ENCODE measurements at places on chromosomes 1 and 21. TPM values are rescaled to one million over a fixed set of nuclear protein-coding genes. Genes with fewer than 3 reads are reported as not detected.
A peak's percentile ranks its signal among the peaks of the same experiment; 100 is the strongest.

- DNase-seq: no peak
These were observed 141.5 kb downstream of the PAPPA2 start for GRCh38 chr1:176604461-176604860.

- no peak for DNase-seq
These were observed 89.2 kb upstream of the SLFNL1 start for GRCh38 chr1:41110736-41111135.

DNA sequence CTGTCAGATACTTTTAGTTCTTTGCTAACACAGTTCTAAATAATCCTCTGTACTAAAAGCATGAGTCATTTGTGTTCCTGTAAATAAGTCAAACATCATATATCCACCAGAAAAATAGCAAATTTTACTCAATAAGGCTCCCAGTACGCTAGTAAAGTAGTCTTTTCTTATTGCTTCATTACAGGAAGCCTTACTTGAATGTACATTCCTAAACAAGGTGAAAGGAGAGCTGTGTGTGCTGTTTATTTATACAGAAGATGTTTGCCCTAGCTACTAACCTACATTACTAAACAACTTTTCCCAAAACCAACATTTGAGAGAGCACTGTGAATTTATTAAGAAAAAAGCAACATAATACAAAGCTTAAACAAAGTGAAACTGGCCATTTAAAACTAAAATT, 52.0 kb downstream of the ZNHIT6 start:
- DNase-seq: no peak

The HCRTR1 gene
- not detected for total RNA-seq

GRCh38 chr1:46199233-46199749, 1.1 kb upstream of the POMGNT1 start:
- no peak for DNase-seq

The LAPTM5 gene
- 80.1 TPM for total RNA-seq

The OR2T1 gene
- not detected for total RNA-seq

The DPH2 gene
- 13.5 TPM for total RNA-seq

The OR2T4 gene
- not detected for total RNA-seq

GRCh38 chr1:30008998-30009657, 714.3 kb downstream of the MATN1 start:
- no peak for DNase-seq

GRCh38 chr1:246651012-246651695, 73.1 kb upstream of the SCCPDH start:
- DNase-seq: no peak

DNA sequence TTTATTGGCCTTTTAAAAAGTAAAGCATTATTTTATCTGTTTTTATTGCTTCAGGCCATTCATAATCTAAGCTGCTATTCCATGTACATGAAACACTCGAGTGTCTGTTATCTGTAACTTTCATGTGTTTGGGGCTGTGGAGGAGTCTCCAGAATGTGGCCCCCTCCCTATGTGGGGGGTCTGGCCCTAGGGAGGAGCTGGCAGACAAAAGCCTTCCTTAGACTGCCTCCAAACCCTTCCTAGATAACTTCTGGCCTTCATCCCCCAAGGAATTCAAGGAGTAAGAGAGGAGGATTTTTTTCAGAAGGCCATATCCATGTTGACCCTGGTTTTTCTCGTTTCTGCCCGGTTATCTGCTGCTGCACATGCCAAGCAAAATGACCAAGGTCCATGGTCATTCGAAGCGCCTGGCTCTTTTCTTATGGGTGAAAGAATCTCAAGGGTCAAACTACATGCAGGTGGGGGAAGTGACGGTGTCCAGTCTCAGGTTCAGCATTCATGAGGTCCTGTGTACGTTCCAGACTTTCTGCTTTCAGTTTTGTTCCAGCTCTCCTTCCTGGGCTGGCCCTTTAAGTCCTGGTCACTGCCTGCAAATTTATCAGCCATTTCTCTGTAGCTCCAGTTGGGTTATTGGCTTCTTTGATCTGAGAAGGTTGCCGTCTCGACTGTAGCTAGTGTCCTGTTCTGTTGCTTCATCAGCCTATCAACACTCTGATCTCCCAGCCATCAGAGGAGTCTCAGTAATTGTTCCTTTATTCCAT, 8.3 kb downstream of the TENT5C start:
- DNase-seq: peak; percentile 31

The AQP10 gene
- total RNA-seq: 0.24 TPM

- DNase-seq: no peak
These were observed 1.5 kb downstream of the CSDE1 start for GRCh38 chr1:114756009-114756892.

The FCRL2 gene
- not detected for total RNA-seq

DNA sequence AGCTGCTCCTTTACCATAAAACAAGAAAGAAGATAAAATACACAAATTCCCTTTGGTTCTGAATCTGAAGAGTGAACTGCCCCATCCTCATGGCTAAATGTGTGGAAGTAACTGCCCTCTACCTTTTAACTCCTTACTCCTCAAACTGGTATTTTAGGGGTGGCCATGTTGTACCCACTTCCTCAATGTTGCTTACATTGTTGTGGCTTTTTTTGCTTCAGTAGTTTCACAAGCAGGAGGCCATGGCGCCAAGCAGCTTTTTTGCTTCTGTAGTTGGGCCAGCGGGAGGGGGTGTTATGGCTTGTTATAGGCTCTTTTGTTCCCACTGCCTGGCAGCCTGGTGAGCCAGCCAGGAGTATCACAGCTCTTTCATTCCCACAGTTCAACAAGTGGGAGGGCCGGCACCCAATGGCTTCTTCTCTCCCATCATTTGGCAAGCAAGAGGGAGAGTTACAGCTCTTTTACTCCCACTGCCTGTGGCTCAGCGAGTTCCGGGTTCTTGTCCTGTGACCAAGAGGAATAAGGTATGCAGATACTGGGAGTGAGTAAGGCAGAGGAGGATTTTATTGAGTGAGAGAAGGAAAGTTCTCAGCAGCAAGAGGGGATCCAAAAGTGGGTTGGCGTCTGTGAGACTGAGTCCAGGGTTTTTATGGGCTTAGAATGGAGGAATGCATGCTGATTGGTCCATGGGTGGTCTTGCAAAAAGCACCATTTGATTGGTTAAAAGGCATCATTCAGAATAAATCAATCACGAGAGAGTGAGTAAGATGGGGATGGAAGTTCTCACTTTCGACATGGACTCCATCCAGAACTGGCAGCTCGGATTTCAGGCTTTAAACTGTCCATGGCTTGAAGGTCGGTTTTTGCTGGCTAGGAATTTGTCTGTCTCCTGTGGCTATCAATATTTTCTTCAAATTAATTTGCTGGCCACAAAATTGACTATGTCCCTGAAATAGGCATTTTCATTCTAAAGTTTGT, 429.6 kb downstream of the HLX start:
- DNase-seq: no peak

The MARCKSL1 gene
- total RNA-seq: 43.9 TPM

The CELA3A gene
- 7.6 TPM for total RNA-seq

The RGS13 gene
- total RNA-seq: 1.2 TPM

- no peak for DNase-seq
These were observed 1727.2 kb downstream of the NCAM2 start for GRCh38 chr21:22725436-22725835.

The B3GALT5 gene
- 0.19 TPM for total RNA-seq

DNA sequence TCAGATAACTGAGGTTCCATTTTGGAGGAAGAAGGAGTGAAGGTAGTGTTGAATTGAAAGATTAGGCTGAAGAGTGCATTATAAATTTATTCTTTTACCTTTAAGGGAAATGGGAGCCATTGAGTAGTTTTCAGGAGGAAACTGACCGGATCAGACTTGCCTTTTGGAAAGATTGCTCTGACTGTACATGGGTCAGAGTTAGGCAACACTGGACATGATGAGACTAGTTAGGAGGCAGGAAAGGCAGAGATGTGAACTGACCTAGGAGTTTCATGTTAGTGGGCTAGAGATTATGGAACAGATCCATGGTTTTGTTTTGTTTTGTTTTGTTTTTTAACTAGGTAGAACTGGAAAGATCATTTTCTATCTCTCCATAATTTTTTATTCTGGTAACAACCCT, 78.2 kb downstream of the SNX7 start:
- DNase-seq: no peak

DNA sequence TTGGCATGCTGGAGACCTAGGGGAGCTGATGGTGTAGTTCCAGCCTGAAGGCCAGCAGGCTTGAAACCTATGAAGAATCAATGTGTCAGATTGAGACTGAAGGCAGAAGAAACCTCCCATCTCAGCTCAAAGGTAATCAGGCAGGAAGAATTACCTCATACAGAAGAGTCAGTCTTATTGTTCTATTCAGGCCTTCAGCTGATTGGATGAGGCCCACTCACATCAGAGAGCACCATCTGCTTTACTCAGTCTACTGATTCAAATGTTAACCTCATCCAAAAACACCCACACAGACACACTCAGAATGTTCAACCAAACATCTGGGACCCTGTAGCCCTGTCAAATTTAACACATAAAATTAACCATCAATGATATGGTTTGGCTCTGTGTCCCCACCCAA, 13.7 kb upstream of the CCN1 start:
- no peak for DNase-seq

DNA sequence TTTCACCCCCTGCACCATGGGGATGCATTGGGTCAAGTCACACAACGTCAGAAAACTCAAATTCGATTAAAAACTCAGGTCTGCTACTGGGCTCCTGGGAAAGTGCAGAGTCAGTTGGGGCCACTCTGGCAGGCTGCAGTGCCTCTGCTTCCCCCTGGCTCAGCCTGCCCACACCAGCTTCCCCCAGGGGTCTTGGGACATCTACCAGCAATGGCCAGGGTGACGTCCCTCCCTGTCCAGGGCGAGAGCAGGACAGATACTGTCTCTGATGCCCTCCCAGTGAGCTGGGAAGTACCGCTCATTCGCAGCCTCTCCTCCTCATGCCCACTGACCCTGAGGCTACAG, 106.2 kb upstream of the COL6A1 start:
- peak; percentile 37 for DNase-seq
